ENCODE measurements at places on chromosomes 12 and 14.

GRCh38 chr12:26304273-26304672, 108.9 kb downstream of the SSPN start:
- no peak for DNase-seq

DNA sequence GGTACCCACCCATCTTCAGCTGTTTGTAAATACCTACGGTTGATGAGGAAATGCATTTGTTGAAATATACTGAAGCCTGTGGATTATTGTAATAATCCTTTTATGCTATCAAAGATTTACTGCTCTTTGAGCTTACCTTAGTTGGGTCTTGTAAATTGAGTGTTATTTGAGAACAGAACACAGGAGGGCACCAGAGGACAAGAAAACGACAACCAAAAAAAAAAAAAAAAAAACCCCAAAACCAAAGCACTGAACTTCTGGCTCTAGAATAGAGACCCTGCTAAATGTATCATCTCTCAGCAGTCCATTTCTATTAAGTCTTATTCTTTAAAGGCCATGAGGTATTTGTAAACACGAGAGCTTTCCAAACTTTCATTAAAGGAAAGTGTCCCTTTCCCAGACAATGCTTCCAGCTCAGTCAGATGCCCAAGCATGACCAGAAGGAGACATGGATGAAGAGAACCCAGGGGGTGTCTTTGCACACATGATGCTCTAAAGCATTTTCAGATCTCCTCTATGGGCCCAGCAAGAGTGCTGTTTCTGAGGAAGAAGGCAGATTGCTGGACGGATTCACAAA, 763.9 kb downstream of the NRXN3 start:
- peak; percentile 13 for DNase-seq

- no peak for DNase-seq
These were observed 150.4 kb upstream of the FAR2 start for GRCh38 chr12:28998662-28999120.

DNA sequence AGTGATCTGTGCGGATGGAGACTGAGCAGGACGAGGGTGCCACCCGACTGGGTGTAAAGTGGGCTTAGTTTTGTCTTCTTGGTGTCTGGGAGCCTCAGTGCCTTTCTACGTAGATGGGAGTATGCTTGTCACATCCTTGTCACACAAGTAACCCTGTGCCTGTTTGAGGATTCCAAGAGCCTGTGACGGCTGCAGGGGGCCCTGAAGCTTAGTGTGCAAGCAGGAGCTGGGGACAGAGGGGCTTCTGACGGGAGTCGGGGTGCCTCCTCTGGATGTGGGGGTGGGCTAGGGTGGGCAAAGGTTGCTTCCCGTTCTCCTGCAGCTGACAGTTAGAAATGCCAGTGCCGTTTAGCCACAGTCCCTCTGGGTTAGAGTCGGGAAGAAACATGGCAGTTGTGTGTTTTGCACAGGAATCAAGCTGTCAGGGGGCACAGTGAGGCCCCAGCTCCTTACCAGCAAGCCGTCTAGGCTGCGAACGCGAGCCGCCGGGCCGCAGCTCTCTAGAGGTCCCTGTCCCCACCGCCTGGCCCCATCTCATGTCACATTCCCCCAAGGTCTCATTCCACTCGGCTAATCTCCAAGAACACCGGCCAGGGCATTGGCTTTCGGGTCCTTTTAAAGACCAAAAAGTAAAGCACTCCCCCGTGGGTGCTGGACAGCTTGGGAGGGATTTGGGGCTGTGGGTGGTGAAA, 7.0 kb downstream of the RTL1 start:
- no peak for DNase-seq

GRCh38 chr12:92605621-92606170, 97.1 kb upstream of the PLEKHG7 start:
- DNase-seq, result no peak

DNA sequence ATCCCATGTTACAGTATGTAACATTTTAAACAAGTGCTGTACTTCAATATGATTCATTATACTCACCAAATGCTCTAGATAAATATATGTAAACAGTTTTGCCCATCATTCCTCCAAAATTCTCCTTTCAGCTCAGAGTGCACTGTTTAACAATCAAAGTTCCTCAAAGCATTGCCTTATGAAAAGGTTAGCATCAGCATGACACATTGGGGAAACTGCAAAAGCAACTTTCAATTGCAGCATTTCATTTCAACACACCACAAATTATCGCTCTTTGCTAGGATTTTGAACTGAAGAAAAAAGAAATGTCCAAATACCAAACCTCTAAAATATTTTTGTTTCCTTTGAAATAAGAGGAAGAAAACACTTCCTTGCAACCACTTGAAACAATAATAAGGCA, 413.2 kb downstream of the FLRT2 start:
- no peak for DNase-seq

GRCh38 chr12:125889742-125890141, 824.5 kb downstream of the AACS start:
- no peak for DNase-seq

- no peak for DNase-seq
These were observed 24.8 kb upstream of the CAPRIN2 start for GRCh38 chr12:30779578-30779977.

- DNase-seq, result no peak
These were observed 1.9 kb downstream of the TRIM9 start for GRCh38 chr14:51092965-51093364.

- no peak for DNase-seq
These were observed 266.9 kb upstream of the PELI2 start for GRCh38 chr14:55851301-55851700.

DNA sequence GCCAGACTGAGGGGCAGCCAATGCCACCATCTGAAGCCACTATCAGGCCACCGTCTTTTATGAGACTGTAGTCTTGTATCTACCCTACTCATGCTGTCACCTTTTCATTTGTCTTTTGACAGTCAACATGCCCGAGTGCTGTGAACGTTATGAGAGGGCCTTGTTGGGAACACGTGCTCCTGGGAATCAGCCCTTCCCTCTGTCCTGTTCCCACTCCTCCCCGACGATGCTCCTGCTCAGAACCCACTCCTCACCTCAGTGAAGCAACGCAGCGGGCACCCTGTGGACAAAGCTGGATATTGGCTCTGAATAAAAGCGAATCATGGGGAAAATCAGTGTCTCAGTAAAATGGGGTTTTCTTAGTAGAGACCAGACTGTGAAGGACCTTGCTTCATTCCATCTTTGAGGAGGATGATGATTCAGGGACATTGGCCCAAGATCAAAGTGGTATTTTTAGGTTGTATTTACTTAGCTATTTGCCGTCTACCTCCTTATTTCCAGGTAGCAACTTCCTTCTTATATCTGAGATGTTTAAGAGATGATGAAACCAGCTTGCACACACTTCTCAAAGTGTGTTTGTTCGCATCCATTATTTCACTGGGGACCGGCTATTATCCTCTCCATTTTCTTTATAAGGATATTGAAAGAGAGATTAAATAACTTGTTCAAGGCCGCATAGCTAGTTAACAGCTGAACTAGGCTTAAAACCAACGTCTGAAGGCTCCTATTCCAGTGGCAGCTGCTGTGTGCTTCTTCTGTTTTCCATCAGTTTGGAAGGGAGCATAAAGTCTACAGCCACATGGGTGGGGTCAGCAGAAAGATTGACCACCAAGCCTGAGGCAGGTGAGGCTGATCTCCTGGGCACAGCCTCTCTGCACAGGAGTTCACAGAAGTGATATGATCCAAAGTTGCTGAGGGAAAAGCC, 43.9 kb upstream of the CTDSP2 start:
- DNase-seq, result no peak

DNA sequence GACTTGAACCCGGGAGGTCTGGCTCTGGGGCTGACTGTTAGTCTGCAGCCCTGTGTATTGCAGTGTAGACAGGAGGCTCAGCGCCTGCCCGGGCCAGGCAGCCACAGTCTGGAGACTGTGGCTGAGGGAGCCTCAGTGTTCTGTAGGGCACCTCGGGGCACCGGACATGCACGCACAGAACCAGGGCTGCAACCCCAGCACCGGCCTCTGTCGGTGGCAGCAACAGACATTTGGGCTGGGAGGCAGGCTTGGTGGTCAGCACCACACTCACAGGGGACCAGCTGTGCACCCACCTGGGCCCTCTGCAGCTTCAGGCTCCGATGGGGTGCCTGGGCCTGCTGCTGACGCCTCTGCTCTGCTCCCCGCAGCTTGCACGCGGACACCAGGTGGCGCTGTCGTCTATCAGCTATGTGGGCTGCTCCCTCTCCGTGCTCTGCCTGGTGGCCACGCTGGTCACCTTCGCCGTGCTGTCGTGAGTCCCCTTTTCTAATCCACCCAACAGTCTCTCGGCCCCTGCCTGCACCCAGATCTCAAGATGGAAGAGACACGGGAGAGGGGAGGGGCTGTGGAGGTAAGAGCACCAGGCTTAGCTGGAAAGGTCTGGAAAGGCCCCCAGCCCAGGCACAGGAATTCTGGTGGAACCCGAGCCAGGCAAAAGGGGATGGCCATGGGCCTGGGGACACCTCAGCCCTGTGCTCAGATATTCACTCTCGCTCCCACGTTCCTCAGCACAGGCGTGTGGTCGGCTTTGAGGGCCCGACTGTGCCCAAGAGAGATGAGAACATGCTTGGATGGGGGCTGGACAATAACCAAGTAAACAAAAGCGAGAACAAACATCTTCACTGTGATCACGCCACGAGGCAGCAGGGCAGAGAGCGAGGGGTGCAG, 151.0 kb downstream of the ADGRD1 start:
- DNase-seq, result peak; percentile 47

GRCh38 chr12:72406111-72406510, 133.9 kb downstream of the TRHDE start:
- no peak for DNase-seq

GRCh38 chr14:95097385-95097784, 59.9 kb downstream of the DICER1 start:
- DNase-seq, result no peak

DNA sequence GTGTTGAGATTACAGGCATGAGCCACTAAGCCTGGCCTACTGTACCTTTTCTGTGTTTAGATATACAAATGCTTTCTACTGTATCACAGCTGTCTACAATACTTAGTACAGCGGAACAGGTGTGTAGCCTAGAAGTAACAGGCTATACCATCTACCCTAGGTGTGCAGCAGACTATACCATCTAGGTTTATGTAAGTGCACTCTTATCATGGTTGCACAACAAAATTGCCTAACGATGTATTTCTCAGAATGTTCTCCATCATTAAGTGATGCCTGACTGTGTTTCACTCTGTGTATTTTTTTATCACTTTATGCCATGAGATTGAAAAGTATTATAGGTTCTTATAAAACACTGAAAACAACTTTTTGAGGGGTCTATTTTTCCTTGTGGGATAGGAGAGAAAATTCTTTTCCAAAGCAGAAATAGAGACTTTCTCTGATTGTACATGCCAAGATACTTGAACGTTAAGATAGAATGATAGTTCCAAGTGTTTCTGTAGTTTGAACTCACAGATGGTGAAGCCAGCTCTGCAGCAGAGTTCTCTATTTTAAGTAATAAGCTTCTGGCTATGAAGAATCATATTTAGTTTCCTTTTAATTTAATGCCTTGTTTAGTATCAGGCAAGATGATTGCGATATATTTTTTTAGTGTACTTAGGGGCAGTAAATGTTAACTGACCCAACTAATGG, 17.0 kb downstream of the TMPRSS12 start:
- DNase-seq, result no peak
